ENCODE measurements at places on chromosomes 16 and 17.

GRCh38 chr16:46728806-46729205, 19.3 kb downstream of the MYLK3 start:
- DNase-seq: no peak

DNA sequence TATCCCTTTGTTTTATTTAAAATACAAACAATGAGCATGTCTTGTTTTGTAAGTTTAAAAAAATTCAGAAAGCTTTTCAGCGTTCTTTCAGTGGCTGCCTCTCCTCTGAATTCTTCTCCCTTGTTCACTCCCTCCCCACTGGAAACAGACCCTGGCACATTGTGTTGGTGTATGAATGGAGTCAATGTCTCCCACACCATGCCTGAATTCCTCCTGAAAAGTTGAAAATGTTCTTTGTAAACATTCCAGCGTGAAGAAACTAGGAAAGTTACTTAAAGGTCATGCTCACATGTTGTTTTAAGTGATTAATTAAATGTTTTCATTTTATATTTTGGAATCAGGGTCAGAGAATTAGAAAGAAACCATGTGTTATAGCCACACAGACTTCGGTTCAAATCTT, 136.9 kb upstream of the DYNLRB2 start:
- DNase-seq: no peak

DNA sequence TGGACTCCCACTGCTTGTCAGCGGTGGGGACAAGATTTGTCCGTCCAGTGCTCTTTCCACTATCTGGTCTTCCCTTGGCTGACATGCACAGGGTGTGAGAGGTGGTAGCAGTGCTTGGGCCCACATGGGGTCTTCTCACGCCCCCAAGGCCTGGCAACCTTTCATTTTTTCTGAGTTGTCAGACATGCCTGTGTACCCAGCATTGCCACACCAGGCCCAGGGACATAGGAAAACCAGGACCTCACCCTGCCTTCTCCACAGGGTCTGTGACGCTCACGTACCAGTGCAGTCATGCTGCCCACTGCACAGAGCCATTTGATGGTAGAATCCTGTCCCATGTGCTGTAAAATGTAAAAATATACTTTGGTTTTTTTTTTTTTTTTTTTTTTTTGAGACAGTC, 57.8 kb downstream of the B9D1 start:
- DNase-seq: no peak

DNA sequence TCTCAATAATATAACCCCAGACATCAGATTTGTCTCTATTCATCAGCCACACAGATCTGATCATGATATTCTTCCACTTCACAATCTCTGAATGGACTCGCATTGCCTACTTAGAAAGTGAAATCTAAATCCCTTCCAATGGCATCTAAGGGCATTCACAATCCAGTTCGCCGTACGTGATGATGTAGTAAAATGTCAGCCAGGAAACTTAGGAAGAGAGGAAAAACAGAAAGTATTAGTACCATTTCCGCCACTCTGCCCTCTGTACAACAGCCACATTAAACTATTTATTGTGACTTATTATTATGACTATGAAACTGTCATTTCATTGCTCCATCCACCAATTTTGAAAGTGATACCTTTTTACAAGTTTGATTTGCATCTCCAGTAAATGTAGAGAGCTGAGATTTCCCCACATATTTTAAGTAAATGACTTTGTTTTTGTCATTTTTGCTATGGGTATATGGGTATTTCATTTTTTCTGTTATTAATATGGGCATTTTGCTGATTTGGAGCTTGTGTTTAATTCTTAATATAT, 69.4 kb upstream of the SMIM36 start:
- no peak for DNase-seq

DNA sequence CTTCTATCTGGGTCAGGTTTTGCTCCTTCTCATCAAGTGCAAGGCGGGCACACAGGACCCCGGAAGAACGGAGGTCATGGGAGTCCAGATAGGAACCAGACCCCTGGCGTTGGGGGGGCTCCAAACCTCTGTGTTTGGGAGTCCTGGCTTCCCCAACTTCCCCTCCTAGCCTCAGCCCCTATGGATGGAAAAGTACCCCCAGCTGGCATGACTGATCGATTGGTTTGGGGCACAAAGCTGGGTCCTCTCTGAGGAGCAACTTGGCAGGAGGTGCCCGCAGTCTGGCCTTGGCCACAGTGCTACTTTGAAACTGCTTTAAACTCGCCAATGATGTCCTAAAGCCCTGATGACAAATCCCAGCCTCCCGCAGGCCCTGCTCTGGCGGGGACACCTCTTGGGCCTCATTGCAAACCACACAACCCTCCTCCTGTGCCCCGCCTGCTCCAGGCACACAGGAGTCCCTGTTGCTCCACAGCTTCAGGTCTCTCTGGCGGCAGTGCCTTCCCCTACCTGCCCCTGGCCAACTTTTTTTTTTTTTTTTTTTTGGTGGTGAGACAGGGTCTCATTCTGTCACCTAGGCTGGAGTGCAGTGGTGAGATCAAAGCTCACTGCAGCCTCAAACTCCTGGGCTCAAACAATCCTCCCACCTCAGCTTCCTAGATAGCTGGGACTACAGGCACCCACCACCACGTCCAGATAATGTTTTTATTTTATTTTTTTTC, 38.0 kb upstream of the SNN start:
- DNase-seq: no peak

DNA sequence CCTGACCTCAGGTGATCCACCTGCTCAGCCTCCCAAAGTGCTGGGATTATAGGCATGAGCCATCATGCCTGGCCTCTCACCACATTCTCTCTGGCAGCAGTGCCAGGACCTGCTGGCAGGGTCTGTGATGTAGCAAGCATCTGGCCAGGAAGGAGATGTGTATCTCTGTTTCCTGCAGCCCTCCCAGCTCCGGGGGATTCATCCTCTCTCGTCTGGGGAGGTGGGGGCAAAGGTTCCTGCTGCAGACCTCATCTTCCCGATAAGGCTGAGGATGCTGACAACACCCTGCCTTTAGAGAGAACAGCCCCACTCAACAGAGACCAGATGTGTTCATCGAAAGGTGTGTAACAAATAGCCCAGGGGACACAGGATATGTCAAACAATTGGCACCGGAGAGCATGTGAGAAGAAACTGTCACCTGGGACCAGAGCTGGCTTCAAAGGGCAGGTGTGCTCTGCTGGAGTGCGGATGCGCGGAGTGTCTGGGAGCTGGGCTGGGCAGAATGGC, 54.8 kb upstream of the SEC14L1 start:
- no peak for DNase-seq
